HFFc6 (cell line): ENCODE measurements at places on chromosomes 4 and X. TPM values are rescaled to one million over a fixed set of nuclear protein-coding genes. Genes with fewer than 3 reads are reported as not detected.

SPARCL1 gene
- total RNA-seq, result not detected in 3 replicates

DNA sequence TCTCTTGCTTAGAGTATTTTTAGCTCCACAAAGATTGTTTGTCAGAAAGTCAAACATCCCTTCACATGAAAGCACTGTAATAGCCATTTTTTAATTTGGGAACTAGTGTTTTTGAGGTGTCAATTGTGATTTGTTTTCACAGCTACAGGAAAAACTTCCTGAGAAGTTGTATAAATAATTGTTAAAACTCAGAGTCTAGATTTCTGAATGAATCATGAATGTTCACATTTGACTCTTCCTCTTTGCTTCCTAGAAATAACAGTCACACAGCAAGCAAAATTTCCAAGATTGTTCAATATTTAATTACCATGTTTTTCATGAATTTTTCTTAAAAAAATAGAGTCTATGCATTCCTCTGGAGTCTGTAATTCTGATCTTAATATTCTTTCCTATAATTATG lies 156.9 kb upstream of the SLC7A11 start:
- no peak for DNase-seq

SMARCA1 gene
- 61.3 to 71.0 TPM (median 66.0 TPM) in 3 replicates for total RNA-seq

DNA sequence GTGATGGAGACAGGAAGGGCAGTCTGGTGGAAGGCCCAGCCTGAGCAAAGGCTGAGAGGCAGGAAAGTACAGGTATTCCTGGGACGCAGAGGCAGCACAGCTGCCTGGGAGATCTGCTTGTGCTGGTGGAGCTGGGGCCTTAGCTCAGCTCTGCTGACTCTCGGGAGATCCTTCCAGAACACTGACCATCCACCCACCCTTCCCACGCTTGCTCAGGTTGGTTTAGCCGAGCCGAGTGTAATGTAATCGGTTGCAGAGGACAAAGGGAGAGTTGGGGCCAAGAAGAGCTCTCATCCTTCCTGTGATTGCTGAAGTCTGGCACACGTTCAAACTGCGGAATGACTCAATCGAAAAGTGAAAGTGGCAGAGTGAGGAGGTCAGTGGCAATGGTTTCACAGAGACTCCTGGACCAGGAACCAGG lies 43.1 kb upstream of the GPR78 start:
- peak; percentile 83 for DNase-seq
